GM12878 (cell line): ENCODE measurements at places on chromosomes 2 and 18. TPM values are rescaled to one million over a fixed set of nuclear protein-coding genes. Genes with fewer than 3 reads are reported as not detected.

Gene NRP2
- 0.51 and 0.52 TPM in 2 replicates for polyA plus RNA-seq

Gene PCGF1
- 21.1 and 27.4 TPM in 2 replicates for polyA plus RNA-seq

Gene REG3A
- polyA plus RNA-seq, result not detected in 2 replicates

DNA sequence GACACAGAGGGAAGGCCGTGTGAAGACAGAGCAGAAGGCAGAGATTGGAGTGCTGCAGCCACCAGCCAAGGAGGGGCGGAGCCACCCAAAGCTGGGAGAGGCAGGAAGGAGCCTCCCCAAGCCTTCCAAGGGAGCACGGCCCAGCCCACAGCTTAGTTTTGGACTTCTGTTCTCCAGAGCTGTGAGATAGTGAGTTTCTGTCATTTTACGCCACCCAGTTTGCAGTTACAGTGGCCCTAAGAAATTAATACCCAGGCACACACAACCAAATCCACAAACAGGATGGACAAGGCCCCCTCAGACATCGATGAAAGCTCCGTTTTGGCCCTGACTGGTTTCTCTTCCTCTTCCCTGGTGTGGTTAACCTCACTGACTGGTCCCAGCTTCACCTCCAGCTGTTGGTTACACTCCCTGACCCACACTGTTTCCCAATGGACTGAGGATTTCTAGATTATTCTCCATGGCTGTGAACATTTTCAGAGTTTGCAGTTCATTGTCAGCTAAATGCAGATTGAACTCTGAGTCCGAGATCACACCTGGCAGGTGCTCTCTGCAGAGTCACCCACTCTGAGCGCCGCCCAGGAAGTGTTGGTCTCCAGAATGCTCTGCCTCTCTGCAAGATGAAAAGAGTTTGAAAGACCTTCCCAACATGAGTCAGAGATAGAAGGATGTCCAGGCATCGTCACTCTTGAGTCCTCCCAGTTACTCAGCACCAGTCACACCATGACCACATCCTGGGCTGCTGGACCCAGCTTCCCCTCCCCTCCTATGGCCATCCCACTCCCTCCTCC lies 100.2 kb downstream of the TWIST2 start:
- DNase-seq, result no peak

- DNase-seq, result no peak
These were observed 205.8 kb downstream of the SEPTIN10 start for GRCh38 chr2:109408043-109408335.

GRCh38 chr18:68922392-68922791 lies 124.5 kb downstream of the CCDC102B start:
- no peak for DNase-seq

Gene EPG5
- 4.2 and 5.1 TPM in 2 replicates for polyA plus RNA-seq

Gene IWS1
- polyA plus RNA-seq, result 53.7 and 54.1 TPM in 2 replicates

Gene CHRND
- not detected in 2 replicates for polyA plus RNA-seq

DNA sequence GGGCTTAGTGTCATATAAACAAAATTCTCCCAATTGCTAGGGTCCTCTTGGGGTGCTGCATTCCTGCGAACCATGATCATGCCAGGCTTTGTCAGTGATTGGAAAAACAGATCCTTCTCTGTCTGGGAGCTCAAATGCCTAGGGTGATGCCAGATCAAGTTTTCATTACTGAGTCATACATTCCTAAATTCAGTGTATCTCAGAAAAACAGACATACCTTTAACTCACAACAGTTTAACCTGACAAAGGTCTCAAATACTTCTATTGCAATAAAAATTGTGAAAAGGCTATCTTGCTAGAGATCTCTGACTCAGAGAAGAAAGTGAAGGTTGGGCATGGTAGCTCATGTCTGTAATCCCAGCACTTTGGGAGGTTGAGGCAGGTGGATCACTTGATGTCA lies 86.9 kb downstream of the SH3YL1 start:
- no peak for DNase-seq

- no peak for DNase-seq
These were observed 364 bp downstream of the STAT1 start for GRCh38 chr2:191013682-191013931.

DNA sequence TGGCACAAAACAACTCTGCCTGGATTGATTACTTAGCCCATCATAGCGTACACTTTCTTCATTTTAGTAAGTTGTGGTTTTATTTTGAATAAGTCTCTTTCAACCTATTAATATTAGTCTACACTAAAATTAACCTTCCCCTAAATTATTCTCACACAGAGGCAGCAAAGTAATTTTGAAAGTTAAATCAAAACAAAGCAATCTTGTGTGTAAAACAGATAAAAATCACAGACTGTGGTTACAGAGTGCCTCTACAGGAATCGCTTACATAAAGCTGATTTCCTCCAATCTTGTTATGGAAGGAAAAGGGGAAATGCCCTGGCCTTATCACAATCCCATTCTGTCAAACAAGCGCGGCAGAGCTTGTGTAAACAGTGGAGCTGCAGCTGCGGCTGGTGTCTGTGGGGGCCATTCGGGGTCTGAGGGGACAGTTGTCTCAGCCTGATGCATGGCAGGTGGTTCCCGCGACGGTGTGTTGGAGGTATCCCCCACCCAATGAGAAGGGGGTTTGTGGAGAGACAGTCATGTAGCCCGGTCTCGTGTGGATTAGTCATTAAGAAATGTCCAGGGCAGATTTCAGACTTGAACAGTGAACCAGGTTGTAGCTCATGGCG lies 42.1 kb downstream of the BCL2L11 start:
- DNase-seq, result no peak

DNA sequence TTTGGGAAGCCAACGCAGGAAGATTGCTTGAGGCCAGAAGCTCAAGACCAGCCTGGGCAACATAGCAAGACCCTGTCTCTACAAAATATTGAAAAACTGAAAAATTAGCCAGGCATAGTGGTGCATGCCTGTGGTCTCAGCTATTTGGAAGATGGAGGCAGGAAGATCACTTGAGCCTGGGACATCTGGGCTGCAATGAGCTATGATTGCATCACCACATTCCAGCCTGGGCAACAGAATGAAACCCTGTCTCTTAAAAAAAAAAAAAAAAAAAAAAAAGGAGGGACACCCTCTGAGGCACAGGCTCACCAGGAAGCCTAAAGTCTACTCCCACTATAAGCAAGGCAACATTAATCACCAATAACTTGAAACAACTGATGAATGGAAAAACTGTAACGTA lies 151.1 kb downstream of the CCDC148 start:
- no peak for DNase-seq

Gene CCDC148
- 0.07 and 0.18 TPM in 2 replicates for polyA plus RNA-seq

- no peak for DNase-seq
These were observed 81.0 kb upstream of the BCL11A start for GRCh38 chr2:60634438-60634837.

DNA sequence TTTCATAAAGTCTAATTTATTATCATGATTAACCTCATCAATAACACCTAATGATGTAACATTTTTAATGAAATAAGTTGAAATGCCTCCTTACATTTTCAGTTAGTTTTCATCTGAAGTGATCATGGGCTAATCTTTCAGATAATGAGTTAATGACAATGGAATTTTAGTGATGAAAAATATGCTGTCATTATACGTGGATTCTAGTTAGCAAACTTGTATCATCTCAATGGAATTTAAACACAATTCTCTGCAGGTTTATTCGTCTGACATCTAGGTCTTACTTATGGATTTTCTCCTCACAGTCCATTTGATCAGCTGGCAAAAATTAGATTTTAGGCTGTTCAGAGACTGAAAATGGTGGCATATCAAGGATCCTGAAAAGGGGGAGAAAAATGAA lies 885.0 kb downstream of the SLC4A3 start:
- no peak for DNase-seq

- DNase-seq, result no peak
These were observed 511.9 kb upstream of the TNP1 start for GRCh38 chr2:217371781-217372213.

Gene SLC14A1
- not detected in 2 replicates for polyA plus RNA-seq

Gene LDAH
- polyA plus RNA-seq, result 37.5 and 38.5 TPM in 2 replicates

DNA sequence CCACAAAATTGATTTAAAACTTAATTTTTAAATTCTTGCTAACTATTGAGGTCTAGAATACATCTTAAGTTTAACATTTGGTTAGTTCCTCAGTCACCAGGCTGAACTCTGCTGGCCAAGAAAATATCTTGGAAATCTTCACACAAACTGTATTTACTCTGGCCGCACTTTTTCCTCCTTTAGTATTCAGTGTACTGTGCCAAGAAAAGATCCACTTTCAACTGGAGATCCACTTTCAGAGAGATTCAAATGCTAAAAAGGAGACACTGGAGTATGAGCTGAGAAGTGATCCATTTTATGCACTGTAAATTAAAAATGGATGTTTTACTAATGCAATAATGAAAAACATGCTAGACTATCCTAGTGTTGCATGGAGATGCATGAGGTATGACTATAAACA lies 98.1 kb downstream of the ANTXR1 start:
- DNase-seq, result no peak

DNA sequence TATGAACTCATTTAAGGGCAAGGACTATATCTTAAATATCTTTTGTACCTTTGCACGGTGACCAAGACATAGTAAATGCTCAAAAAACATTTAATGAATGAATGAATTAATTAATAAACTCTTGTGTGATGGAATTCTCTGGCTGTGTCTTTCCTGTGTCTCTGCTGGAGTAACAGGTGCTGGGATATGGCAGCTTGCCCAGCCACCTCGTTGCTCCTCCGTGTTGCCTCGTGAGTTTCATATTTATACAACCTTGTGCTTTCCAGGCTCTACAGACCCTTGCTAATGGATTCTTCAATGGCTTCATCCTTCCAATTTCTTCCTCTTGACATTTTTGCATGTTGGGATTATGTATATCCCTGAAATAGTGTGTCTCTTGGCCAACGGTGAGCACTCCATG lies 30.4 kb downstream of the CTAGE1 start:
- DNase-seq, result no peak

- no peak for DNase-seq
These were observed 212.1 kb downstream of the DYSF start for GRCh38 chr2:71665168-71666093.

Gene FAM110C
- not detected in 2 replicates for polyA plus RNA-seq

DNA sequence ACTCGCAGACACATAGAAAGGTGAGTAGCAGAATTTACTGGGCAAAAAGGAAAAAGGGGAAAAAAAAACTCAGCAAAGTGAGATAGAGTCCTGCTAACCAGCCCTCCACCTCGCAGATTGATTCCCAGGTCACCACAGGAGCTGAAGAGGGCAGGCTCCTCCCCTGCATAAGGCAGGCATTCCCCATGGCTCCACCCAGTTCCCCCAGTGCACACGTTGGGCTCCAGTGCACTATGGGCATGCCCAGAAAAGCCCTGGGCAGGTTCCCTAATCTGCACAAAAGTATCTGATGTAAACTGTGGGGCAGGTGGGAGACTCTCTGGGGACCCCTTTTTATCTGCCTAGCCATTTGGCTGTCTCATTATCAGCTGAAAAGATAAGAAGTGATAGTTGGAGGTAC lies 461.2 kb upstream of the TMEFF2 start:
- no peak for DNase-seq

- DNase-seq, result no peak
These were observed 6.0 kb downstream of the SLC4A3 start for GRCh38 chr2:219633276-219634065.

DNA sequence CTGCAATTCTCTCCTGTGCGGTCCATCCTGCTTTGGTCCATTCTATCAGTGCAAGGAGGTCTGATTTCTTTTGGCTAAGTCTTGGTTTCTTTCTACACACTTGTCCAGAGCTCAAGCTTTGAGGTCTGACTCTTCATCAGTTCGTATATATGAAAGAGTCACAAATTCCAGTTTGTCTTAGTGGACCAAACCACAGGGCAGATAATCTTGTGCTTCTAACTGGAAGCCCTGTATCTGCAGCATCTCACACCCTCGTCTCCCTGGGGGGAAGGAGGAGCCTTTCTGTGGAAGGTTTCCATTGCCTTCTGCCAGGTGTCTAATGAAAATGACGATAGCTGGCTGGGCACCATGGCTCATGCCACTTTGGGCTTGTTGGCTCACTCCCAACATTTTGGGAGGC lies 148.5 kb downstream of the SPP2 start:
- DNase-seq, result no peak

GRCh38 chr2:151974988-151975387 lies 123.9 kb downstream of the CACNB4 start:
- DNase-seq, result no peak

- no peak for DNase-seq
These were observed 194.8 kb upstream of the ACVR2A start for GRCh38 chr2:147649998-147650397.

GRCh38 chr2:120650022-120650644 lies 85.5 kb upstream of the GLI2 start:
- DNase-seq, result no peak

DNA sequence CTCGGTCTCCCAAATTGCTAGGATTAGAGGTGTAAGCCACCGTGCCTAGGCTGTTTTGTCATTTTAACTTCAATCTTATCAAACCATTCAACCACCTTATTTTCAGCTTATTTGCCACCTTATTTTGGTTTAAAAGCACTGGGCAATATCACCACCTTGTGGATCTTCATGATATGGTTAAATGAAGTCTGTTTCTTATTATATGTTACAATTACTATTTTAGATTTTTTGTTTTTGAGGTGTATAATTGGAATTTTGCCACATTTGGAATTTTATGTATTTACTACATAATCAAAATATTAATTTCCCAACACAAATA lies 43.8 kb upstream of the SCN9A start:
- DNase-seq, result no peak

Gene GMCL1
- 15.8 and 21.4 TPM in 2 replicates for polyA plus RNA-seq

- DNase-seq, result no peak
These were observed 11.5 kb upstream of the IL1A start for GRCh38 chr2:112795774-112796173.

- DNase-seq, result no peak
These were observed 181.0 kb downstream of the DYM start for GRCh38 chr18:49279487-49279886.

Gene MPP4
- 0.06 TPM in 1 of 2 replicates, not detected in the other for polyA plus RNA-seq

DNA sequence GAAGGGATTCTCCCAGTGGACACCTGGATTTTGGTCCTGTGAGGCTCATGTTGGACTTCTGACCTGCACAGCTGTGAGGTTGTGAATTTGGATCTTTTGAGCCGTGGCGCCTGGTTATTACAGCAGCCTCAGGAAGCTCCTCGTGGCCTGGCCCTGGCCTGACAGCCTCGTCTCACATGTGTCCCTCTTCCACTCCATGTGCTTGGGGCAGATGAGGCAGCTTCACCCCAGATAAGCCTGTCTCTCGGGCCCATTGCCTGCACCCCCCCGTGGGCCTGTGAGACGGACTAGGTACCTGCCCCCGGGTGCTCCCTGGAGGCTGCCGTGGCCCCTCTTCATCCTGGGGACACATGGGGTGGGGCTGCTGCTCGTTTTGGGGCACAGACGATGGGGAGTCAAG lies 51.2 kb downstream of the CTDP1 start:
- DNase-seq, result no peak

Gene KCNIP3
- not detected in 2 replicates for polyA plus RNA-seq

Gene TRIM43
- not detected in 2 replicates for polyA plus RNA-seq

Gene UGT1A4
- polyA plus RNA-seq, result not detected in 2 replicates

GRCh38 chr2:64837925-64838641 lies 151.1 kb upstream of the SLC1A4 start:
- no peak for DNase-seq

Gene SLC4A5
- 0.83 and 1.2 TPM in 2 replicates for polyA plus RNA-seq

Gene TPO
- polyA plus RNA-seq, result 0.07 TPM in 1 of 2 replicates, not detected in the other

Gene ABCG8
- not detected in 2 replicates for polyA plus RNA-seq

DNA sequence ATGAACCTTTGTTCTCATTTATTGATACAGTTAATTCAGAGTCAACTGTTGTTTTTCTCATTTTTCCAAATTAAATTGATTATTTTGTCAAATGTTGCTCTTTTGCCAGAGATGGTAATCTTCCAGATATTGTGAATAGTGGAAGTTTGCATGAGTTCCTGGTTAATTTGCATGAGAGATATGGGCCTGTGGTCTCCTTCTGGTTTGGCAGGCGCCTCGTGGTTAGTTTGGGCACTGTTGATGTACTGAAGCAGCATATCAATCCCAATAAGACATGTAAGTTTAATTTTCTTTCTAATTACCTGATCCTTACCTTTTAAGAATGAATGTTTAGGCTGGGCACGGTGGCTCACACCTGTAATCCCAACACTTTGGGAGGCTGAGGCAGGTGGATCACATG lies 7.8 kb downstream of the CYP20A1 start:
- DNase-seq, result no peak
